ENCODE measurements at places on chromosomes 3 and 15. TPM values are rescaled to one million over a fixed set of nuclear protein-coding genes. Genes with fewer than 3 reads are reported as not detected.
A peak's percentile ranks its signal among the peaks of the same experiment; 100 is the strongest.

ZIC4 gene
- not detected for total RNA-seq

C3orf70 gene
- 1.6 TPM for total RNA-seq

- no peak overlapping the region for H3K27ac ChIP-seq
- H3K27me3 ChIP-seq, result no peaks in the 10 kb centered on the region
- H3K4me3 ChIP-seq, result no peak overlapping the region
- no peak for DNase-seq
- no peaks in the 10 kb centered on the region for H3K36me3 ChIP-seq
- H3K4me1 ChIP-seq, result no peaks in the 10 kb centered on the region
Measured at GRCh38 chr3:17459470-17459993, 282.9 kb downstream of the TBC1D5 start.

DNA sequence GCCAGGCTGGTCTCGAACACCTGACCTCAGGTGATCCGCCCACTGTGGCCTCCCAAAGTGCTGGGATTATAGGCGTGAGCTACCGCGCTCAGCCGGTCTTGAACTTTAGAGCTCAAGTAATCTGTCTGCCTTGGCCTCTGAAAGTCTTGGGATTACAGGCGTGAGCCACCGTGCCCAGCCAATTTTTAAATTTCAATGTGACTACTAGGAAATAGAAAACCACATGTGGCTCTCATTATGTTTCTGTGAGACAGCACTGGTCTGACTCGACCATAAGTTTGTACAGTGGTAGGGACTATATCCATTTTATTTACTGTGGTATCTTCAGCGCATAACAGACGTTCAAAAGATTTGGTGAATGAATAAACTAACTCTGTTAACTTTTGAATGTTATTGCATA, 9.1 kb downstream of the ZFAND6 start:
- no peaks in the 10 kb centered on the region for H3K27me3 ChIP-seq
- no peak overlapping the region for H3K27ac ChIP-seq
- H3K4me1 ChIP-seq, result peaks cover 21% of the 10 kb centered on the region
- H3K4me3 ChIP-seq, result no peak overlapping the region
- no peaks in the 10 kb centered on the region for H3K36me3 ChIP-seq

GRCh38 chr15:28901987-28902745, 16.4 kb downstream of the APBA2 start:
- H3K4me3 ChIP-seq, result no peak overlapping the region
- no peak overlapping the region for H3K27ac ChIP-seq
- no peak for DNase-seq
- no peaks in the 10 kb centered on the region for H3K36me3 ChIP-seq

DUOX1 gene
- total RNA-seq, result 132 TPM

GRCh38 chr15:71962537-71962936, 152.2 kb downstream of the NR2E3 start:
- no peaks in the 10 kb centered on the region for H3K27me3 ChIP-seq
- no peak overlapping the region for H3K4me3 ChIP-seq
- H3K4me1 ChIP-seq, result no peaks in the 10 kb centered on the region
- no peak overlapping the region for H3K27ac ChIP-seq
- no peaks in the 10 kb centered on the region for H3K36me3 ChIP-seq
- no peak for DNase-seq

DNA sequence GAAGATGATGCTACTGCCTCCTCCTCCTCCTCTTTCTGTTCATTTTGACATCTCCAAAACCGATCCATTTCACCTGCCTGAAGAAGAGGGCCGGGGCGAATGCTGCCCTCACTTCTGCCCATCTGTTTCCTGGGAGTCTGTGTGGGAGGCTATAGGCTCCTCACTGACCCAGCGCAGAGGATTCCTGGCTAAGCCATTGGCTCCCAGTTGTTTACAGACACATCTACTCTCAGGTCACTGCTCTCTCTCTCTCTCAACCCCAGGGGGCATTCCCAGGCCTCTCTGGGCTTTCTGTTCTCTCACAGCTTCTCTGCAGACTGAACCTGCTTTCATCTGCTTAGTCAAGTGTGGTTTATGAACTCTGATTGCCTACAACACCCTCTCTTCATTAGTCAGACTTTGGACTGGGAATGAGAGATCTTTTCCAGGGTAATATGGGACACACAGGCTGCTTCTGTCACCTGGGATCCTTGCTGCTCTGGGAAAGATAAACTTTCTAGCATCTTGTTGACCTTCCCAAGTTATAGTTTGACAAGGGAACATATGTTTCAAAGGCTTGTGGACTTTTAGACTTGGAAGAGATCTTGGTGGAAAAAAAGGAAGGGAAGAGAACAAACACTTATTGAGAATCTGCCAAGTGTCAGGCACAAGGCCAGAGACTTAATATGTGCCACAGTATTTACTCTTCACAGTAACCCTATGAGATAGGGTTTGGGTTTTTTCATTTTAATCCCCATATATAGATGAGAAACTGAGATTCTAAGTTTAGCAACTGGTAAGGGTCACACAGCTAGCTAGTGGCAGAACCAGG, 30.2 kb upstream of the USP3 start:
- no peaks in the 10 kb centered on the region for H3K36me3 ChIP-seq
- H3K27me3 ChIP-seq, result no peaks in the 10 kb centered on the region
- H3K4me1 ChIP-seq, result peaks cover 21% of the 10 kb centered on the region
- H3K4me3 ChIP-seq, result no peak overlapping the region
- peak; percentile 69 for DNase-seq

ROPN1 gene
- 0.54 TPM for total RNA-seq

GRCh38 chr15:87287156-87287555, 969.4 kb downstream of the NTRK3 start:
- no peak overlapping the region for H3K27ac ChIP-seq
- H3K4me3 ChIP-seq, result no peak overlapping the region
- no peaks in the 10 kb centered on the region for H3K36me3 ChIP-seq
- H3K4me1 ChIP-seq, result no peaks in the 10 kb centered on the region

- no peak overlapping the region for H3K4me3 ChIP-seq
- H3K4me1 ChIP-seq, result peaks cover 18% of the 10 kb centered on the region
- DNase-seq, result no peak
- H3K36me3 ChIP-seq, result no peaks in the 10 kb centered on the region
- H3K27me3 ChIP-seq, result no peaks in the 10 kb centered on the region
Measured at GRCh38 chr3:177528306-177529070, 331.2 kb upstream of the TBL1XR1 start.

CLCN2 gene
- total RNA-seq, result 6.0 TPM

DPPA2 gene
- total RNA-seq, result not detected

HIGD2B gene
- not detected for total RNA-seq

DNA sequence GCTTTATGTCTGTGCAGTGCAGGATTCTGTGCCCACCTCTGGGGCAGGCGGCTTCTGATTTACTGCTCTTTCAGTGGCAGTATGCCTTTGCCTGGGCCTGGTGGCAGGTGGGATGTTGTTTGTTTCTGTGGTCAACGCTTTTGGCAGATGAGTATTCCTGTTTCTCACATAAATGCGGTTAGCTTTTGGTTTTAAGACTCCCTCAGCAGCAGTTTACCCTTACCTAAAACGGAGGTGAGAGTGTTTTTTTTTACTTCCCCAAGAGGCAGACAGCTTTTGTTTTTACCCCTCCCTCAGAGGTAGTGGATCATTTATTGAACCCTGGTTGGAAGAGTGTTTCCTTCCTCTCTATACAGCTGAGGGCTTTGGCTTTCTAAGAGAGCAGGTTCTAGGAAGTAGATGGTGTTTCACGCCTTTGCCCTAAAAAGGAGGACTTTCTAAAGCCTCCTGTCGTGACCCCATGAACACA, 134.1 kb upstream of the PLSCR5 start:
- H3K36me3 ChIP-seq, result no peaks in the 10 kb centered on the region
- no peaks in the 10 kb centered on the region for H3K4me1 ChIP-seq
- no peak overlapping the region for H3K27ac ChIP-seq
- H3K27me3 ChIP-seq, result no peaks in the 10 kb centered on the region

SQOR gene
- total RNA-seq, result 55.1 TPM

DNA sequence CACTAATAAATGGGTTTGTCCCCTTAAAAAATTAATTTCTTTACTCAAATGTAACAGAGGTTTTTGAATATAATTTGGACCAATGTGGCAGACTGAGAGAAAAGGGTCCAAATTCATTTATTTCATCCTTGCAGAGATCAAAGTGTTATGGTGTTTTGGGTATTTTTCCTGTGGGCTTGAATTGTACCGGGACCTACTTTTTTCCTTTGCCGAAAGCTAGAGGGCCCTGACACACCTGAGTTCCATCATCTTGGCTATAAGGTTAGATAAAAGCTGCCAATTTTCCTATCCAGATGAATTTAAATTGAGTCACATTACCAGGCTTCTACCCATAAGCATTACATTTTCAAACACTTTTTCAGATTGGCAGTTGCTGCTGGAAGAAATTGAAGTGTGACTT, 908 bp downstream of the CCNB2 start:
- H3K4me3 ChIP-seq, result no peak overlapping the region
- no peaks in the 10 kb centered on the region for H3K36me3 ChIP-seq
- DNase-seq, result no peak

DNA sequence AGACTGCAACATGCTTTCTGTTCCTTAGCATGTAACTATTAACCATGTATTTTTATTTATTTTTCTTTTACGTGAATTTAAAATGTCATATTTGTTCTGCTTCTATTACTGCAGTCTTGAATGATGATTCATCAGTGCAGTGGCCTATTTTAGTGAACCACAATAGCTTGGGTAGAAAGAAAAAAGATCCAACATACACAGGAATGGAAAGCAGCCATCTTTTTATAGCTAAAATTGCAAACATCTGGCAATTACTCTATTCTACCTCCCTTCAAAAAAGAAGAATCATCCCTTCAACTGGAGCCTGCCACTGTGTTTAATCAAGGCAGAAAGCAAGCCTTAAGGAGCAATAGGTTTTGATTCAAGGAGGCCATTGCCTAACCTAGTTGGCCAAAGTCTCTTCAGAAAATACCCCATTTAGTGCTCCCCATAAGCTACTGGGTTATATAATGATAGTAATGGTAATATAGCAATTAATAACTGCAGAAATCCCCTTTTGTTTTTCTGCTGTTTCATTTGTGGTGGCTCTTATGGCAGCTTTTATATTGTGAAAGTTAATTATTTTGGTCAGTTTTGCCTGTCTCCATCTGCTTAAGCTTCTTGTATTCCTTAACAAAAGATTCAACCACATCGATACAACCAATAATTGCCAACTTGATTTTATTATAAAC, 267.3 kb downstream of the LPP start:
- DNase-seq, result no peak
- peaks cover 4% of the 10 kb centered on the region for H3K4me1 ChIP-seq
- no peak overlapping the region for H3K4me3 ChIP-seq
- no peaks in the 10 kb centered on the region for H3K27me3 ChIP-seq

BTBD1 gene
- total RNA-seq, result 99.3 TPM

CYP19A1 gene
- 1.6 TPM for total RNA-seq

TNFAIP8L3 gene
- total RNA-seq, result 3.9 TPM

- H3K27me3 ChIP-seq, result no peaks in the 10 kb centered on the region
- H3K27ac ChIP-seq, result no peak overlapping the region
Measured at GRCh38 chr3:113143353-113143752, 68.0 kb upstream of the BOC start.

IGSF10 gene
- total RNA-seq, result 6.8 TPM

DNA sequence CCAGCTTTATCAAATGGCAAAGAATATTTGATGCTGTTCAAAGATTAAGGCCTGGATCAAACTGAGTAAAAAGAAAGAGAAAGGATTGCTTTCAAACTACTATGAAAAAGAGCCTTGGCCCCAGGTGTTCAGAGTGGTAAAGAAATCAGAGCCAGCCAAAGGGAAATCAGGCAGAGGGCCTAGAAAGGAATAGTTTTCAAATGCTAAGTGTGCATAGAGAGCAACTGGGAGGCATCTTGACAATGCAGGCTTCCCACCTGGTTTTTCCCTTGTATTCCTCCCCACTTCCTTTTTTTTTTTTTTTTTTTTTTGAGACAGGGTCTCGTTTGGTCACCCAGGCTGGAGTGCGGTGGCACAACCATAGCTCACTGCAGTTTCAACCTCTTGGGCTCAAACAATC, 340.2 kb upstream of the ADAMTS9 start:
- H3K27ac ChIP-seq, result no peak overlapping the region
- H3K36me3 ChIP-seq, result no peaks in the 10 kb centered on the region
- no peaks in the 10 kb centered on the region for H3K27me3 ChIP-seq
- H3K4me3 ChIP-seq, result no peak overlapping the region

CCDC50 gene
- 90.8 TPM for total RNA-seq

DNA sequence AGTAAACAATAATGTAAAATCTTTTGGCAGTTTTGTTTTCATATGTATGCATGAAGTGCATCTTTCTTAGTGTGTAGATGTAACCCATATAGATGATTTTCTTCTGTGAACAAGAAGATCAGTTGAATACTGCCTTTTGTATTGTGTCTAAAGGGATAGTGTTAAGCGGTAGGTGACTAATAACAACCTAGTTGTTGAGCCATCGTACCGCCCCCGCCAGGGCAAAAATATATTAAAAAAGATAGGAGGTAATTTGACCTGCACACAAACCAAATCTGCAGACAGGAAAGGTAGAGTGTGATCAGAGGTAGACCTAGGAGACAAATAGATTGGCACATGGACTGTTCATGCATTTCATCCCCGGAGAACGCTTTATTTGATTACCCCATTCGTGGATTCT, 3.3 kb upstream of the GMNC start:
- no peak overlapping the region for H3K4me3 ChIP-seq
- no peaks in the 10 kb centered on the region for H3K36me3 ChIP-seq
- H3K4me1 ChIP-seq, result no peaks in the 10 kb centered on the region
- H3K27me3 ChIP-seq, result no peaks in the 10 kb centered on the region

CPNE9 gene
- not detected for total RNA-seq

GRCh38 chr3:166270429-166270828, 433.2 kb upstream of the BCHE start:
- H3K4me3 ChIP-seq, result no peak overlapping the region
- no peaks in the 10 kb centered on the region for H3K4me1 ChIP-seq
- H3K27me3 ChIP-seq, result no peaks in the 10 kb centered on the region
- no peak for DNase-seq

CD200R1 gene
- 1.0 TPM for total RNA-seq
